Activated CD8-positive, alpha-beta T cell treated with anti-CD3 and anti-CD28 coated beads, Interleukin-2, amount 10 ng/mL, durations not matched to agents 7 days and 5 days (primary cell): ENCODE measurements at places on chromosomes 5 and 9.

GRCh38 chr5:178411083-178411482 lies 178.5 kb upstream of the PHYKPL start:
- DNase-seq, result no peak

DNA sequence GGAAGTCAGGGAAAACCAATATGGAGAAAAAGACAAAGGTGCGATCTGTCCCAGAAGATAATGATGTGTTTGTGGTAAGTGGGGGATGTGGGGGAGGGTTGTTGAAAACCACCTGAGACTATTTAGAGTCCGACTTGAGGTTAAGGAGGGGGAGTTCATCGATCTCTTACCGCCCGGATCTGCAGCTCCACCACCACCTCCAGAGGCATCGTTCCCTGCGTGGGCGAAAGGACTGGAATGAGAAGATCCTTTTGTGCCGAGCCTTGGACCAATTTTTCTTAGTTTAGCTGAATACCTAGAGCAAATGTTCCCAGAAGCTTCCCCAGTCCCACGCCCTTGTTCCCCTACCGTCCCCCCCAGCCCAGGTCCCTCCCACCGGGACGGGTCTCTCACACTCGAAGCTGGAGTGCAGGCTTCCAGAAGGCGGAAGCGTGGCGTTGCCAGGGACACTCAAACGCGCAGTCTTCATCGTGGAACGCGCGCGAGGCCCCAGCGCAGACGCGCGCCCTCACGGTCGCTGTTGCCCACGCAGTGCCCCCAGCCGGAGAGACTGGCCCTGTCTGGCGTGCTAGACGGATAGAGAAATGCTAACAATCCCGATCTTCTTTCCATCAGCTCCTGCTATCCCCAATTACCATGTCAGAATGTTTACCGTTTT lies at the start of gene SPATA6L:
Gene SPATA6L, minus strand, starts transcription at position 439 of the 658 bp plus-strand sequence. Its CDS starts 230 bp downstream, at position 209.
- DNase-seq, result peak; percentile 45

GRCh38 chr5:141513627-141514329 lies 24.9 kb downstream of the PCDHGC5 start:
- DNase-seq, result peak; percentile 48

DNA sequence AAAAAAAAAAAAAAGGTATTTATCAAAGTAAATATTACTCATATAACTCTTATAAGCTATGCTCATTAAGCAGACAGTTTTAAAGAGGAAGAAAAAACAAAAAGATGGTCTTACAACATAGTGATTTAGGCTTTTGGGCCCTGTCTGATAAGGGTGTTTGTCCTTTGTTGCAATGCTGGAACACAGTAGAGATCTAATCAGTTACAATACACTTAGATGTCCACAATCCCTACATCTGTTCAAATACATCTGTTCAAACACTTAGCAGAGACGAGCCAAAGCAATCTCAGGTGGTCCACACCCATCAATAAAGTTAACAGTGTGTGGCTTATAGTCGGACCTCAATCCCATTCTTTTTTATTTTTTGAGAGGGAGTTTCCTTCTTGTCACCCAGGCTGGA lies 11.0 kb downstream of the PRXL2C start:
- DNase-seq, result no peak

GRCh38 chr5:76867827-76868693 lies 18.2 kb downstream of the S100Z start:
- peak; percentile 80 for DNase-seq

- DNase-seq, result peak; percentile 47
These were observed 603 bp downstream of the TMEM268 start for GRCh38 chr9:114611516-114612271.

DNA sequence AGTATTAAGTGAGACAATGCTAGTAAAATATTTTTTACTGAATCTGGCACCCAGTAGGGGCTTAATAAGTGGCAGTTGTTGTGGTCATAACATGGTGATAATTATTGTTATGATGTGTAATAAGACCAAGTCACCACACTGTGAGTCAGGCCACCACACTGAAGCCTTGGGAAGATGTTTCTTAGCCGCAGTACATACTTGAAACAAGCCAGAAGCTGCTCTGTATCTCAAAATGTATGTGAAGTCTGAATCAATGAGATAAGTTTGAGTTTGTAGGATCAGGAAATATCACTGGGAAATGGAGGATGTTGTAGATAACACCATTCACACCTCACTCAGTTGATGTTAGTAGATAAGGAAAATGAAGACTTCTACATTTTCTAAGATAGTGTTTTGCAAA lies 51.3 kb upstream of the PTPN3 start:
- DNase-seq, result no peak

GRCh38 chr9:37215381-37215780 lies 95.0 kb downstream of the ZCCHC7 start:
- DNase-seq, result no peak

GRCh38 chr5:16492398-16493140 lies 27.0 kb upstream of the ZNF622 start:
- no peak for DNase-seq

GRCh38 chr5:121982146-121982892 lies 20.5 kb downstream of the SRFBP1 start:
- no peak for DNase-seq

- no peak for DNase-seq
These were observed 28.7 kb upstream of the PALM2AKAP2 start for GRCh38 chr9:109751253-109751652.

DNA sequence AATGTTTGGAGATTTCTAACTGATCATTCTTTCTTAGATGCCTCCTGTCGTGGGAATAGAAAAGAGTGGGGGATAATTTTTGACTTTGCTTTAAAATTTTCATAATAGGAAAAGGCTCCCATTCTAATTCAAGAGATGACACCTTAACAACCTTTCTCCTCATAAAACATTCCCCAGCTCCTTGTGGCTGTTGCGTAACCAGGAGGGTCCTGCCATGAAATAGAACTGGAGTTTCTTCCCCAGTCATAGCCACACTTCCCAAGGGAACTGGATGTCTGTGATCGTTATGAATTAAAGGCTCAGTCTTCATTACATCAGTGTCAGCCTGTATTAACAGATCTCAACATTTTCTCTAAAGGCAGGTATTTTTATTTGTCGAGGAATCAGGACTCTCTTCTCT lies 119.9 kb upstream of the DAP start:
- DNase-seq, result no peak

DNA sequence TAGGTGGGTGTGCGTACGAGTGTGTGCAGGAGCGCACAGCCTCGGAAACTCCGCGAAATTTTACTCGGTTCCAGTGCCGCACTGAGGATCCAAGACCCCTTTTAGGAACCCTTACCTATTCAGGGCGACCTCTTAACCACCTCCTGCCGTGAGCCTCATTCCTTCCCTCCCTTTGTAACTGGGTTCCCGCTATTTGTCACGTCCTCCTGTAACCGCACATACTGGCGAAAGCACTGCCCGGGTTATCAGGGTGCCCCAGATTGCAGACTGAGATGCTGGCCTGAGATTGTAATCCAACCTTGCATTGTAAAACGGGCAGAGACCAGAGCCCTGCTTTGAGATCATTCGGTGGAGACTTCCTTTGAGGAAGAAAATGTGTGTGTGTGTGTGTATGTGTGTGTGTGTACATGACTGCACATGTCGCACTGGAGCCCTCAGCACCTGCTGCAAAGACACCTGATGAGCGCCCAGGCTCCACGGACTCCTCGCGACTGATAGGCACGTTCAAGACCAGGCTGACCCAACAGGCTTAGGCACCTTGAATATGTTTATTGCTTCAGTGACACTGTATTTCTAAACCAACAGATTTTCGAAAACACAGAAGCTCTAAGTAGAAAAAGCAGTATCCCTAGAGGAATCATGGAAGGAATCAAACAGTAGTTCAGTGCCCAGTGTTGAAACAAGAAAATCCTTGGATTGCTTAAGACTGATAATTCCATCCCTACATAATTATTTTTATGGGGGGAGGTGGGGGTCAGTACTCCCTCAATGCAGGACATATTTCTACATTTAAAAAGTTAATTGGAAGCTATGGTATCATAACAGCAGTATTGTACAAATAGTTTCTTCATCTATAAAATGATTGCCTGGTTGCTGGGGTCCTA lies 86.5 kb upstream of the TNFAIP8 start:
- peak; percentile 50 for DNase-seq

- no peak for DNase-seq
These were observed 64.1 kb upstream of the HSPA9 start for GRCh38 chr5:138639326-138639725.

DNA sequence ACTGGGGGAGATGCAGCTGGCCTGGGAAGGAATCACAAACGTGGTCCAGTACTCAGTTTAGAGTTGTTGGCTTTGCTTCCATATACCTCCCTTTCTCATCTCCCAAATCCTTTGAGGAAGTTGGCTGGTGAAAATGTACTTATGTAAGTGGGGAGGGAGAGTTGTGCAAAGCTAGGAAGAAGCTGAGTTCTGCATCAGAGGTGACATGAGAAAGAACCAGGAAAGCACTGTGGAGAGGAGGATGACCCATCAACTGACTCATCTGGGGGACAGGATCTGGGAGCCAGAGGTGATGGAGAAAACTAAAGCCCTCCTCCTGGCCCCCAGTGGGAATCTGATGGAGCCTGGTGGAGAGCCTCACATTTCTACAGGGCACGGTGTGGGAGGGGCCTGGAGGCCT lies 16.2 kb downstream of the KCNMB1 start:
- DNase-seq, result no peak

DNA sequence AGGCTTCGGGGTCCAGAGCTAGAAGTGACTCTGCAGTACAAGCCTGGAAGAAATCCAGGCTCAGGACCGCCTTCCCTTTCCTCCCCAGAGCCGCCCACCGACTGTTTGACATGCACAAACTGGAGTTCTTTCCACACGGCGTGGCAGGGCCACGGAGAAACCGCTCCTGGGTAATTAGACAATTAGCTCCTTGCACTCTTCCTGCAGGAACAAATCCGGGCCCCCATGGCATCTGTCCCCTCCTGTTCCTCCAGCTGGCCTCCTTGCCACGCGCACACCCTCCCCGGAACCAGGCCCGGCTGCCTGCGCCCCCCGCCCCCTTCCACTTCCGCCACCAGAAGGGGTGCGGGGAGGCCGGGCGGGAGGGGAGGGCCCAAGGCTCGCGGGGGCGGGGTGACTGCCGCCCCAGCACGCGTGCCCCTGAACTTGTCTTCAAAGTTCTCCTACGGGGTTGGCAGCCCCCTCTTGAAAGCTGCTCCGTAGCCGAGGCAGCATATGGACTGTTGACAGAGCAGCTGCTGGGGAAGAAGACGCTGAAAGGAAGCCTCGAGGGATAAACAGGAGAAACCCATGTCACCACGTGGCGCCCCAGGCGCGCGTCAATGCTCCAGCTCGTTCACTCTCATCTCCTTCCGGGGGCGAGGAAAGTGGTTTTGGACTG lies 74.3 kb downstream of the SEC61B start:
- DNase-seq, result no peak

DNA sequence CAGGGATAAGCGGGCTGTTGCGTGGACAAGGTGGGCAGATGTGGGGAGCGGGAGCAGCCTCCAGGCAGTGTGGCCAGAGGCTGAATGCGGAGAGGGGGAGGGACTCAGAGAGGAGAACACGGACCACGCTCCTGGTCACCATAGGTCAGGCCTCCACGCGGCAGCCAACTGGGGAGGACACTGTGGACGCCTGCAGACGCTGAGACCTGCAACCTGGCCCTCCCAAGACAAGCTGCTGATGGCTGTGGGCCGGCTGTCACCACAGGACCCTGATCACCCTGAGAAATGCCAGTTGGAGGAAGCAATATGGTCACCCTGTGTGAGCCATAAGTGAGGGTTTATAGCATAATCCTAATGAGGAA lies 16.8 kb downstream of the LPCAT1 start:
- DNase-seq, result no peak

- DNase-seq, result no peak
These were observed 52.2 kb downstream of the PCDH1 start for GRCh38 chr5:141825791-141826560.

DNA sequence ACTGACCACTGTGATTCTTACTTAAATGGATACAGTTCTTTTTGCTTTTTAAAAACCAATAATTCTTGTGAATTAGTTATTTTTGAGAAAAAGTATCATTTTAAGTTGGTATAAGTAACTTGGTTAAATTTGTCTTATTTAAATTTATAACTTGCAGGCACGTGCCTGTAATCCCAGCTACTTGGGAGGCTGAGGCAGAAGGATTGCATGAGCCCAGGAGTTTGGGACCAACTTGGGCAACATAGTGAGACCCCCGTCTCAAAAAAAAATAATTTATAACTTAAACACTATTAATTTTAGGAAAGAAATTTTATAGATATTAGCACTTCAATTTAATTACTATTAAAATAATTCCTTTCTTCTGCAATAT lies 5.0 kb downstream of the CPEB4 start:
- no peak for DNase-seq

DNA sequence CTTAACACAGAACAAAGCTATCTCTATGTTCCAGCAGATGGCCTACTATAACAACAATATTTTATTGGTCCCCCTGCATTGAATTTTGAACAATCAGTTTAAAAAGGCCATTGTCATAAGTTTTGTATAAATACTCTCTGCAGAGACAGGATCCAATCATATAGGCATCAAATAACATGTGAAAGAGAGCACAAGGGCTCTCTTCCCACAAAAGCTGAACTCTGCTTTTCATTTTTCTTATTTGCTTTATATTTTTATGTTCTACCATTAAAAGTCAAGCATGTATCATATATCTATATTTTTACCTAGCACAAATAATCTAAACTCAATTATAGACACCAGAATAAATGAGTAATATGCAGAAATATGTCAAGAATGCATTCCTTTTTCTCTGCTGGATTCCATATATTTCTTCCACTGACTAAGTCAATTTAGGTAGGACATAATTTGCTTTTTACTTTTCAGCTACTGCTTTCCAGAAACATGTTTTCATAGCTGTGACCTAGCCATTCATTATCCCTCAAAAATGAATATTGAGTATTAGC lies 143.6 kb downstream of the CDH9 start:
- no peak for DNase-seq

- no peak for DNase-seq
These were observed 7.7 kb upstream of the C5orf47 start for GRCh38 chr5:173981185-173981761.

- no peak for DNase-seq
These were observed 11.6 kb upstream of the RNU6ATAC start for GRCh38 chr9:134175808-134176598.

- no peak for DNase-seq
These were observed 81.3 kb upstream of the ELAVL2 start for GRCh38 chr9:23907343-23907742.
